NAMALWA (cell line): ENCODE measurements at places on chromosomes 6 and 20.

GRCh38 chr6:151620179-151620578, 126.4 kb downstream of the CCDC170 start:
- no peak for DNase-seq

DNA sequence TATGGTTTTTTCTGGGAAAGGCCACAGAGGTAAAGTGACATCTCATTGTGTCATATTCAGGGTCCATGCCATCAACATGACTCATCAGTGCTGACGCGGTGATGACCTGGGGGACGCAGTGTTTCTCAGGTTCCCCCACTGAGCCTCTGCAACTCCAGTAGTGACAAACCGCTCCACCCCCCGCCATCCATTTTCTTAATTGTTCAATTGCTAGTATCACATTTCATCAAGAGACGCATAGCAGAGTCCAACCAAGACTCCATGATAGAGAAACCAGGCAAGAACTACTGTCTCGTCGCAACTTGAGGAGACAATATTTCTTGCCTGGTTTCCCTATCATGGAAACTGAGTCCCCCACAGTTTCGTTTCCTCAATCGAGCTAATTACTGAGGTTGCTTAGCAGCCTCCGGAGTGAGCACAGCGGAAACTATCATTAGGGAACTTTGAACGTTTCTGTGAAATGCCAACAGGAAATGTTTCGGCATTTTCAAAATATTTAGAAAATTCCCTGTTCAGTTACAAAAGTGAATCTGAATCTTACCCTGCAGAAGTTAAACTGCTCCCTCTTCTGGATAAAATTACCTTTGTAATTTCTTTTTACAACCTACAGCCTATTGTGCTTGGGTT, 12.2 kb upstream of the SERPINB1 start:
- peak; percentile 72 for DNase-seq

DNA sequence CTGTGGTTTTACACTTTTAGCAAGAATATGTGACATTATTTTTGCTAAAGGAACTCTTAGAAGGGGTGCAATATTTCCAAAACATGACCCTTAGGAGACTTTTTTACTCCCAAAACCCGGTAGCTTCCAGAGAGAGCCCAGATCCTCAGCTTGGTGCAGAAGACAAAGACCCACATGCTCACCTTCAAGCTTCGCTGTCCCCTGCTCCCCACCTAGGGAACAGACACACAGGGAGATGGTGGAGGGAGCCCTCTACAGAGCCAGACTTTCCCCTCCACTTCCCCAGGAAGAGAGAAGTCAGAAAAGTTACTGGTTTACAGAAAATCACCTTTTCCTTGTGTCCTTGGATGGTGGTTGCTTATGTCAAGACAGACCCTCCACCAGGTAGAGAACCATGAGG, 5.0 kb downstream of the CST4 start:
- no peak for DNase-seq

- no peak for DNase-seq
Measured at GRCh38 chr20:58344741-58345140, 35.2 kb downstream of the RAB22A start.

DNA sequence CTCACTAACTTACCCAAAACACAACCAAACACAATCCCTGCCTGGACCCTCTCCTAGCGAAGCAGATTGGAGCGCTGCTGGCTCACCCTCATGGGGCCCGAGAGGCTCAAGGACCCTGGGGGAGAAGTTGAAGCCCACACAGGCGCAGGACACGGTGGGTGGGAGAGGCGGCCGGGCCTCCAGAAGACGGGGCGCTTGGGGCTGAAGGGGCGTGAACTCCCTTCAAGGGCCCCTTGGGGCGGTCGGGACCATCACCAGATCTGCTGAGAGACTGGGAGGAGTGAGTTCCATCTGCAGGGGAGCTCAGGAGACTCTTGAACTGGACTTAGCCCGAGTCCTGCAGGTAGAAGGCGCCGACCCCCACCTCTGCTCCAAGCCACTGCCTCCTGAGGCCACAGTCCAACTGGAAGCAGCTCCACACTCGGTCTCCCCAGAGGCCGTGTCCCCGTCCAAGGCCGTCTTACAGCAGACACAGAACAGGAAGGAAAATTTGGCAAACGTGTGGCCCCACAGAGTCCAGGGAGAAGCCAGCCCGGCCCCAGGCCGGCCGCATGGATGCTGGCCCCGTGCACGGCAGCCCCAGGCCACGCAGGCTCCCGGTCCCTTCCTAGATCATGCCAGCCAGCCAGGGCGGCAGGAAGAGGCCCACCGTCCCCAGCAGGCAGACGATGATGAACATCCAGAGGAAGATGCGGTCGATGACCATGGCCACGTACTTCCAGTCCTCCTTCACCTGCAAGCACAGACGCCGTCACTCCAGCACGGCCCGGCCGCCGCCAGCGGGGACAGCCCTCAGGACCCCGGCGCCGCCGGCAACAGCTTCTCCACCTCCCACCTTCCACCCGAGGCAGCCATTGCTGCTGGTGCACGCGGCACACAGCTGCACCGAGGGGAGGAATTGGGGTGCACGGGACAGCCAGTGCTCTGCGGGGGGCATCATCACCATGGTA, 14.7 kb downstream of the CHRNA4 start:
- DNase-seq = no peak

GRCh38 chr6:127471379-127472255, 12.4 kb upstream of the KIAA0408 start:
- peak; percentile 12 for DNase-seq

- DNase-seq = peak; percentile 77
Measured at GRCh38 chr20:63178889-63179686, 36.8 kb downstream of the YTHDF1 start.

- DNase-seq = no peak
Measured at GRCh38 chr20:12728782-12729181, 280.0 kb upstream of the SPTLC3 start.

DNA sequence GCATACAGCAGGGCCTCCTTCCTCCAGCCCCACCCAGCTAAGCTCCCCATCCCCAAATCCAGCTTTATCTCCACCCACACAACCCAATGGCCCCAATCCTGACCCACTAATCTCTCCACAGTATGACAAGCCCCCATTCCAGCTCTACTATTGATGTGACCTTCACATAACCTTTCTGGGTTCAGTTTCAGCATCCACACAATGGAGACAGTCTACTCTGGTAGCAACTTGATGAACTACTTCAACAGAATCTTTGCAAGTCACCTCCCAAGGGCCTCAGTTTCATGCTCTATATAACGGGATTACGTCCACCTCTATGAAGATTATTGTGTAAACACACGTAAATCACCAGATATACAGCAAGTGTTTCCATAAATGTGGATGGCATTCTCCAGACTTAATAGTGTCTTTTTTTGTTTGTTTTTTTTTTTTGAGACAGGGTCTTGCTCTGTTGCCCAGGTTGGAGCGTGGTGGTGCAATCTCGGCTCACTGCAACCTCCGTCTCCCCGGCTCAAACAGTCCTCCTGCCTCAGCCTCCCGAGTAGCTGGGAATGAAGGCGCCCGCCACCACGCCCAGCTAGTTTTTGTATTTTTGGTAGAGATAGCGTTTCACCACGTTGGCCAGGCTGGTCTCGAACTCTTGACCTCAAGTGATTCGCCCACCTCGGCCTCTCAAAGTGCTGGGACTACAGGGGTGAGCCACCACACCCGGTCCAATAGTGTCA, 1.4 kb downstream of the AHCY start:
- peak; percentile 23 for DNase-seq

DNA sequence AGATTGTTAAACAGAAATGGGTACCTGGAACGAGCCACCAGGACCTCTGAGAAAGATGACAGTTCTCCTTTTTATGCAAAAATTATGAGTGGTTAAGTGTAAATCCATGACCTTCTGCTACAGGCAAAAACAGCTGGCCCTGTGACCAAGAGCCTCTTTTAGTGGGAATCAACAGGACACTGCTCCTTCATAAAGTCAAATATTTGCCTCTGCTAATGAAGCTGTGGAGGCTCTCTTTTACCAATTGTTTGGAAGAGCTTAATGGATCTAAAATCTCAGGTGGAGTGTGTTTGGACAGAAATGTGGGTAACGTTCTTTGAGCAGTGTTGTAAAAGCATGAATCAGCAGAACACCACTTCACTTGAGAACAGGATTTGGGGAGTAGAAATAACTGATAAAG, 117.5 kb upstream of the PCSK2 start:
- no peak for DNase-seq
